Cardiac muscle cell (in vitro differentiated cells and primary cell): ENCODE measurements at places on chromosomes 11 and 22. TPM values are rescaled to one million over a fixed set of nuclear protein-coding genes. Genes with fewer than 3 reads are reported as not detected.

The LAYN gene
- polyA plus RNA-seq, result 1.1 and 1.7 TPM in 2 replicates

The OR51Q1 gene
- polyA plus RNA-seq, result not detected in 2 replicates

The PTPRCAP gene
- polyA plus RNA-seq, result 2.5 and 3.2 TPM in 2 replicates

GRCh38 chr22:49705972-49706352, 121.7 kb downstream of the BRD1 start:
- DNase-seq, result no peak

- DNase-seq, result no peak
These were observed 77.8 kb downstream of the DGCR2 start for GRCh38 chr22:19044381-19044780.

- DNase-seq, result peak; percentile 99
These were observed at the start of gene DDX10 for GRCh38 chr11:108664730-108665525. DDX10 (plus strand) TSS chr11:108665069; CDS start chr11:108665154, 85 bp downstream.
